ENCODE measurements at places on chromosomes 6 and 20.

DNA sequence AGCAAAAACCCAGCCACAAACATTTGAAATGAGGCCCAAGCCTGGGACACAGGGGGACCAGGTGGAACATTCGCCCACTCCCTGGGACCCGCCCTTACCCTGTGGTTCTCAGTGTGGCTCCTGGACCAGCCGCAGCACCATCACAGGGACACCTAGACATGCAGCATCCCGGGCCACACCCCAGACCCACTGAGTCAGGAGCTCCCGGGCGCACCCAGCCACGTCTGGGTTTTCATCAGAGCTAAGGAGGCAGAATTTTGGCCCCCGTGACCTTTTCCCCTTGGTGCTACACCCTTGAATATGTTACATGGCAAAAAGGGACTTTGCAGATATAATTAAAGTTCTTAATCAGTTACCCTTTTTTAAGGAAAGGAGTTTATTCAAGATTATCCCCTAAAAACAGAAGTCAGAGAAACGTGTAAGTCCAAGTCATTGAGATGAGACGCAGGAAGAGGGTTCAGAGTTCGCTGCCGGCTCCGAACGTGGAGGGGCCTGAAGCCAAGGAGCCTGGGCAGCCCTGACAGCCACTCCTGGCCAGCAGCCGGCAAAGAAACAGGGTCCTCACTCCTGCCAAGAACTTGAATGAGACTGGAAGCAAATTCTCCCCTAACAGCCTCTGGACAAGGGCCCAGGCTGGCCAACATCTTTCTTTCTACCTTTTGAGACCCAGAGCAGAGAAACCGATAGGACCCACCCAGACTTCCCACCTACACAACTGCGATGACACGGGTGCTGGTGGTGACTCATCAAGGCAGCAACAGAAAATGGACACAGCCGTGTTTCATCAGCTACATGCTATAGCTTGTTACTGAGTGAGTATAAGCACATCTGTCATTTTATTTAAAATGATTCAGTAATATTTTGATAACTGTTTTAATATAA, 25.3 kb downstream of the BFSP1 start:
- DNase-seq: peak; percentile 26

GRCh38 chr20:63522981-63523611, 2.5 kb downstream of the PPDPF start:
- no peak for DNase-seq

DNA sequence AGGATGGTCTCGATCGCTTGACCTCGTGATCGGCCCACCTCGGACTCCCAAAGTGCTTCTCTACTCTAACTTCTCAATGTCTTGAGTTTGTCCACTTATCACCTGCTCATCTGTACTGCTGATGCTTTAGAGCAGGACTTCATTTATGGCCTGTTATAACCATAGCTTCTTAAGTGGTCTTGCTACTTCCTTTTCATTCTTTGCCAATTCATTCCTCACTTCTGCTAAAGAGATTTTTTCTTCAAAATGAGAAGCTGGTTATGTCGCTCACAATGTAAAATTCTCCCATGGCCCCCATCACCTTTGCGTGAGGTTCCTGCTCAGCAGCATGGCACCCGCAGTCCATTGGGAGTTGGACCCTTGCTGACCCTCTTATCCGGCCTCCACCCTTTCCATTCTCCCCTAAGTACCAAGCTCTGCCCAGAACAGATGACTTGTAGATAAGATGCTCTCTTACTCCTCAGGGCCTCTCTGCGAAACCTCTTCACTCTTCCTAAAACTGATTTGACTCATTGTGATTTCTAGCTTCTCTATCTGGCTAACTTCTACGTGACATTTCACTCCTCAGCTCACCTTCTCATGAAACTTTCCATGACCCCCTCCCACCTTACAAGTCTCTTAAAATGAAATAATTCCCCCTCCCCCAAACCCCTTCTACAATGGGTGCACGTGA, 13.9 kb upstream of the CD164 start:
- DNase-seq: no peak

DNA sequence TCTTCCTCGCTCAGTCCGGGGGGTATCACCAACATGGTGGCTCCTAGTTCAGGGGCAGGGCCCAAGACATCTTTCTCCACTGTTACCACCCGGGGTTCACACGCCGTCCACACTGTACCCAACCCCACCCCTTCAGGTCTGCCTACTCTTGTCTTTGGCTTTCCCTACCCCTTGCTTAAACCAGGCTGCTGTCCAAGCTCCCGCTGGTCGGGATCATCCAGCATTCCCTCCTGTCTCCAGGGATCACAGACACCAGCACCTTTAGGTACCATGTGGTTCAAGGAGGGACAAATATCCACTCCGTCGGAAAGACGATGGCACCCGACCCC, 395 bp downstream of the NELFE start:
- DNase-seq: no peak

- no peak for DNase-seq
These were observed 34.9 kb downstream of the KLHL31 start for GRCh38 chr6:53630533-53631226.

GRCh38 chr6:134721060-134721405, 228.9 kb downstream of the ALDH8A1 start:
- no peak for DNase-seq

DNA sequence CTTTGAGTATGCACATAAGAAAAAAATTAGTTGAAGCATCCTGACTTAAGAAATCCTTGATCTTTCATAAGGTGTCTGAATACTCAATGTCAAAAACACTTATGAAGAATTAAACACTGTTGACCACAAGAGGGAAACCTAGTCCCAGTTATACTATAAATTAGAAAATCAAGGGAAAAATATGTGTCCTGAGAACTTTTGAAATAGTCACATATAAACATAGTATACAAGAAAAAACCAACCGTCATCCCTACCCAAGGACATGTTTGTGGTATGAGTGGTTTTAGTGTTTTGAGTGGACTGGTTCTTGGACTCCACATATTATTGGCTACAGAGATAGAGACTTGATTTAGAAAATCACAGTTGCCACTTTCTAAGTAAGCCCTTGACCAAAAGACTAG, 7.6 kb upstream of the HLA-DRA start:
- no peak for DNase-seq

DNA sequence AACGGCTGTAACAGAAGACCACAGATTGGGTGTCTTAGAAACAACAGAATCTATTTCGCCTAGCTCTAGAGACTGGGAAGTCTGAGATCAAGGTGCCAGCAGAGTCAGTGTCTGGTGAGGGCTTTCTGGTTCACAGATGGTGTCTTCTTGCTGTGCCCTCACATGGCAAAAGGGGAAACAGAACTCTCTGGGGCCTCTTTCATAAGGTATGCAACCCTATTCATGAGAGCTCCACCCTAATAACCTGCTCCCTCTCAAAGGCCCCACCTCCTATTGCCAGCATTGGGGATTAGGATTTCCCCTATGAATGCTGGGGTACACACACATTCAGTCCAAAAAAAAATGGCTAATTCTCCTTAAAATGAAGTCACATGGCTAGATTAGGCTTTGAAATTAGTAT, 10.0 kb downstream of the TXNDC5 start:
- DNase-seq: no peak

DNA sequence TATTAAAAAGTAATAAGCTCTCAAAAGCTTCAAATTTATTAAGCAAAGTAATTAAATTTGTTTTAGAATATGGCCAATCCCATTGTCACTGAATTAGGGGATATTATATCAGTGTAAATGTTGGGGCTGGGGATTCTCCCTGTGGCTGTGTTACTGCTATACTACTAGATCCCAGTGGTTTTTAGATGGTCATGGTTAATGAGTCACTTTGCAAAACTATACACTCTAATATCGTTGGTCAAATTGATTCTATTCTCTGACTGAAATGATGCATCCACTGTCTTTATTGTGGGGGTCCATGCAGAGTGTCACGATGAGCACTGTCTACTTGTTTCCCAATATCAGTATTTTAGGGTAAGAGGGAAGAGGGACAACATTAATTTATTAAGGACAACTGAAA, 336.9 kb upstream of the PREP start:
- DNase-seq: no peak

DNA sequence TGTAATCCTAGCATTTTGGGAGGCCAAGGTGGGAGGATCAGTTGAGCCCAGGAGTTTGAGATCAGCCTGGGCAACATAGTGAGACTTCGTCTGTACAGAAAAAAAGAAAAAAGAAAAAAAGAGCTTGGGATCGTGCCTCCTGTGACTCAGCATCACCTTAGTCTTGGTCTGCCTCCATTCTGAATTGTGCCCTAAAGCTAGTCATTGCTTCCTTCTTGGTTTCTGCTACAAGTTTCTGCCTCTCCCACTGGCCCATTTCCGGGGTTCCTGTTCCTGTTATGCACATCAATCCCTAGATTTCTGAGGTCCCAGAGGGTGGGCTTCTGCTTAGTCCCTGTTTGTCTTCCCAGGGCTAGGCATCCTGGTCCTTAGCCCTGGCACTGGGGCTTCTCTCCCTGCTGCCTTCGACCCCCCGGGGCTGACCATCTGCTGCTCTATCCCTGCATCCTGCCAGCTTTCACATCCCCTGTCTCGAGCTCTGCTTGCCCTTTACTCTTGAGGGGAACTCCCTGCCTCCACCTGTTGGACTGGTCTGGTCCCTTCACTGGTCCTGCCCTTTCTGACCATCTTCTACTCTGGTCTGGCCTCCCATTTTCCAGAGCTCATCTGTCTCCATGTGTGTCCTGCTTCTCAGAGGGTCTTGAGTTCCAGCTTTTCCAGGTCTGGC, 77.5 kb upstream of the ESR1 start:
- no peak for DNase-seq

GRCh38 chr6:121439926-121440325, 4.5 kb downstream of the GJA1 start:
- no peak for DNase-seq

GRCh38 chr20:36666181-36666740, 20.3 kb upstream of the SLA2 start:
- no peak for DNase-seq

DNA sequence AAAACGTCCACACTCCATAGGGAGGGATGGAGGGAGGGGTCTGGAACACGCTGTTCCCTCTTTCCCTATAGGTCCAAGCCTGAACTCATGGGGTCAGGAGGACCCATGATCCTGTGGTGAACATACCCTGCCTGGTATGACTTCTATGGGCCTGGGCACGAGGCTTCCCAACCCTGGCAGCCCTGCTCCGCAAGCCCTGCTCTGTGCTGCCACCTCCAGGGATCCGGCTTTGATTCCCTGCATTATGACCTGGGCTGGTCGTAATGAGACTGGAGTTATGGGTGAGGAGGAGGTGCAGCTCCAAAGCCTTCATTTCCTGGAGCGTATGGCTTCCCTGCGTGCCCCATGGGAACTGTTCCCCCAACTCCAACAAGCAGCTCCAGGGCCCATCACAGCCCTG, 54.9 kb downstream of the CDH22 start:
- no peak for DNase-seq

GRCh38 chr6:134537146-134537555, 219.2 kb upstream of the SGK1 start:
- no peak for DNase-seq

- DNase-seq: no peak
These were observed 53.8 kb downstream of the CD40 start for GRCh38 chr20:46171909-46172308.

- no peak for DNase-seq
These were observed 99.8 kb downstream of the HIVEP2 start for GRCh38 chr6:142845143-142845571.

GRCh38 chr6:137579612-137580011, 85.4 kb upstream of the OLIG3 start:
- DNase-seq: no peak

- peak; percentile 67 for DNase-seq
These were observed at the start of gene RGL2 for GRCh38 chr6:33298773-33299236. TSS of gene RGL2 (minus strand) at chr6:33298942. CDS start at chr6:33298610, 332 bp downstream.

DNA sequence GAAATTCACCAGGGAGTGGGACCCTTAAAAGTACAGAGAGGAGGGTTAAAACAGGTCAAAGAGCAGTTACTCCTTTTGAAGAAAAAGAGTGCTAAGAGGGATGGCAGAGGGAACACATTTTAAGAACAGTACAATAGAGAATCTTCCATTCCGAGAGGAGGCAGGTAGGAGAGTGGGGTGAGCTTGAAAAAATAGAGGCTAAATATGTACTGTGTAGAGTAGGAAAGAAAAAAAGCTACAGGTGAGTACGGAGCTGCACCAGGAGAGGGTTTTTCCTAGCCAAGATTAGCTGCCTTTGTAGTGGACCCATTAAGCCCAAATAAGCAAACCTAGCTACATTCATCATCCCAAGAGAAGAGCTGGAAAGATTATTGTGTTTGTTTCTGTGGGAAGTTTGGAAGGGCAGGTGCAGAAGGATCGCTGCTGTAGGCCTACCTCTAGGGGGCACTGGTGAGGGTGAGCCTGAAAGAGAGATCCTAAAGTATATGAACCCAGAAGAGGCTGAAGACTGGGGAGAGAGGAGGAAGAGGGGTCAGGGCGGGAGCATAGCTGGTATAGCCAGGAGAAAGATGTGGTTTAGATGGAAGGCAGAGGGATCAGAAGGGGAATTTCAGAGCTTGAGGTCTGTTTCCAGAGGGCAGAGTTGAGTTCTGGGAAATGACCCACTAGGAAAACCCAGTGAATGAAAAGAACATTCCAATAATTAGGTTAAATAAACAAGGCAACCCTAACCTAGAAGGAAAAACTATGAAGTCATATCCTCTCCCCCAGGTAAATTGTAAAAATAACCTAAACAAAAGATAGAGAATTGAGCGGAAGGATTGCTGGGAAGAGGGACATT, 50.2 kb upstream of the HINT3 start:
- DNase-seq: no peak

GRCh38 chr6:94769197-94769596, 808.1 kb upstream of the MANEA start:
- DNase-seq: no peak

DNA sequence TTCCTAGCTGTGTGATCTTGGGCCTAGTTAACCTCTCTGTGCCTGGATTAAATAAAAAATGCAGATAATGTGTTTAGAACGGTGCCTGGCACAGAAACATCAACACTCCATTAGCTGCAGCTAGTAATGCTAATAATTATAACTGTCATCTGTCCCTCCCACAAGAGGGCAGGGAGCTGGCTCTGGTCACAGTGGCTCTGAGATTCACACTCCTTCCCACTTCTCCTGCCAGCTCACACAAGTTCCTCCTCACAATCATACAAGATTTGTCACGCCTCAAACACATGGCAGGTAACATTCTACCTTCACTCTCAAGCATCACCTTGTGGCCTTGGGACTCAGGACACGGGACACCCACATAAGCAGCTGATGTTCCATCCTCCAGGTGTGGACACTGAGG, 2.4 kb downstream of the ADA start:
- DNase-seq: no peak

- DNase-seq: no peak
These were observed 191.3 kb downstream of the EPM2A start for GRCh38 chr6:145544041-145544440.

GRCh38 chr20:17895641-17896171, 72.9 kb downstream of the SNX5 start:
- DNase-seq: no peak

Measured in substantia nigra (tissue), 51 donors.